ENCODE measurements at places on chromosomes 16 and 17.
A peak's percentile ranks its signal among the peaks of the same experiment; 100 is the strongest.

- no peak for DNase-seq
These were observed 805.0 kb upstream of the RBFOX1 start for GRCh38 chr16:6527646-6528045.

- DNase-seq = no peak
These were observed 6.9 kb downstream of the HIRIP3 start for GRCh38 chr16:29988346-29989075.

DNA sequence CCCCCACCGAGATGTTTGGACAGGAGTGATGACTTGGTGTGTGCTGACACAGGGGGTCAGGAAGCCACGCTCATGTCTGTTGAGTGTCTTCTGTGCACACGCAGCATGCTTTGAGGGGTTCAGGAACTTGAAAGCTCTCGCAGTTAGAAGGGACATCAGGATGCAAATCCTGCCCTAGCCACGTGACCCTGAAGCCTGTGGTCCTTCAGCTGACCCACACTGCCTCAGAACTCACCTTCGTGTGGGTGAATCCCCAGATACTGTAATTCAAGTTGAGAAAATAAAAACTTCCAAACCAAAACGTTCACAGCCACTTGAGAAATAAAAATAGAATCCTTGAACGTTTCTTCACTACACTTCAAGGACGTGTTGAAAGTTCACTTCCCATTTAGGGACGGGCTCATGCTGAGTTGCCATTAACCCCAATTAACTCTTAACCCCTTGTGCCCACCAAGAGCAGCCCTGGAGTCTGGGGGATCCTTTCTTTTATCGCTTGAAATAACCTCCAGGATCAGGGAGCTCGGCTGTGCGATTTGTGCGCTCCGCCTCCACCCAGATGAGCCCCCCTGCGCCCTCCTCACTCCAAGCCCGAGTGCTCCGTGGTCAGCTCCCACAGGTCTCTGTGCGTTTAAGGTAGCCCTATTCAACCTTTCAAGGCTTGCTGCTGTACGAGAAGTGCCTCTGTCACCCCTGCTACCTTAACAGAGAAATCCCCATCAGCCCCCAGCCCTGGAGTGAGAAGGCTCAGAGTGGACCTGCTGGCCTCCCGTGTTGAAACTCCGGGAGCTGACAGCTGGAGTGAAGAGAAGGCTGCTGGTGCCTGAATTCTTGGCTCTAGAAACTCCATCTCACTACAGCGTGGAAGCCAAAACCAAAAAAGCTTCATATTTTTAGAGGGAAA is 36.2 kb upstream of the NAT9 start:
- DNase-seq = no peak

DNA sequence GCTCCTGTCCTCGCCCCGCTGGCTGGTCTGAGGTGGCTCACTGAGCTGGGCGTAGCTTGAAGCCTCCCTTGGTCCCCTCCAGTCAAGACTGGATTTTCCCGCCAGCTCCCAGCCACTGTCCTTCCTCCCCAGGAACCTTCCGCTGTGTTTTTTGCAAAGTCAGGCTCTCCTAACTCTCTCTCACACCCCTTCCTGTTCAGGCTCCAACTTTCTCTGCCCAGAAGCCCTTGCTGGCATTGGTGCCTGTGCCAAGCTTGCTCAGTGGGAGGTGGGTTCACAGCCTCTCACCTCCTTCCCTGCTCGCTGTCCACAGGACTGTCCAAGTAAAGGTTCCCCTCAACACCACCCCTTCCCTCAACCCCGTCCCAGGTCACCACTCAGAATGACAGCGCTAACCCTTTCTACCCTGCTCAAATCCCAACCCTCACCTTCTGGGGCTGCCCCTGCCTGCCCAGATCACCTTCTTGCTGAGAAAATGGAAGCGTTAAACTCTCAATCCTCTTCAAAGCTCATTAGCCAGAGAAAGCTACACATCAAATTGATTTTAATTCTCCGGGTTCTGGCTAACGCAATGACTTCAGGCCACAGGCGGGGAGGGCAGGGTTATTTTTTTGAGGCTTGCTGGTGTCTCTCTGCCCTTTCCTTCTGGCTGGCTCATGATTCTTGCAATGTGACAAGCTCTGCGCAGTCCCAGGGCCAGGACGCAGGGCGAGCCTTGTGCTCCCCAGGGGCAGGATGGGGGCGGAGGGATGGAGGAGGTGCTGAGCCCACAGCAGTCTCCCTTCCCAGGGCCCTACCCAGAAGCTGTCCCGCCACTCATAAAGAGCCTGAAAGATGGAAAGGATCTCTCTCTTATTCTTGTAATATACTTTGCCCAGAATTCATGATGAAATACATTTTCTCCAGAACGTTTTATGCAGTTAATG is 357.2 kb upstream of the TNRC6C start:
- no peak for DNase-seq

GRCh38 chr17:64133546-64134215 is 3.7 kb upstream of the ERN1 start:
- peak; percentile 54 for DNase-seq

- DNase-seq = no peak
These were observed 7.7 kb upstream of the TMEM92 start for GRCh38 chr17:50266384-50267073.

- no peak for DNase-seq
These were observed 11.5 kb upstream of the BAHCC1 start for GRCh38 chr17:81383504-81384421.

DNA sequence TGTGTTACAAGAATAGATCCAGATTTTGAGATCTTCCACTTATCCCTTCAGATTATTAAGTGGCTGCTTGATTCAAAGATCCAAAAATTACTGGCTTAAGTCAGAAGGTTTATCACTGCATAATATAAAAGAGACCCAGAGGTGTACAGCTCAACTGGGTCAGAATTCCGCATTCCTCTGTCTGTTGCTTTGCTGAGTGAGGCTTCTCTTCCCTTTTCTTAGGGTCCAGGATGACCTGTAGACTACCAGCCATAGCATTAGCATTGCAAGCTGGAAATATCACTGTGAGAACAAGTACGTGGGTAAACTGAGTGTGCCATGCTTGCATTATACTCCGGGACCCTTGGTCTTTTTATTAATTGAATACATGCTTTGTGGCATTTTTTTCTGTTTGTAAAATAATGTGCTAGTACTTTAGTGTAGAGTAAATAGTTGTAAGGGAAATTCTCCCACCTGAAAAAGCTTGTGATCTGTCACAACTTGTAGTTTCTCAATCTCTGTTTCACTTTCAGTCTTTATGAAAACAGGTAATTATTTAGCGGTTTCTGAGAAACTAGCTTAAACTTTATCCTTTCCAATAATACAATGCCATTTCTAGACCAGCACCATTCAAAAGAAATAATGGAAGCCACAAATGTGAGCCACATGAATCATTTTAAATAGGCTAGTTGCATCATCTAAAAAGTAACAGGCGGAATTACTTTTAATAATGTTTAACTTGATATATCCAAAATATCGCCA is 61.6 kb downstream of the TNRC6C start:
- DNase-seq = no peak

DNA sequence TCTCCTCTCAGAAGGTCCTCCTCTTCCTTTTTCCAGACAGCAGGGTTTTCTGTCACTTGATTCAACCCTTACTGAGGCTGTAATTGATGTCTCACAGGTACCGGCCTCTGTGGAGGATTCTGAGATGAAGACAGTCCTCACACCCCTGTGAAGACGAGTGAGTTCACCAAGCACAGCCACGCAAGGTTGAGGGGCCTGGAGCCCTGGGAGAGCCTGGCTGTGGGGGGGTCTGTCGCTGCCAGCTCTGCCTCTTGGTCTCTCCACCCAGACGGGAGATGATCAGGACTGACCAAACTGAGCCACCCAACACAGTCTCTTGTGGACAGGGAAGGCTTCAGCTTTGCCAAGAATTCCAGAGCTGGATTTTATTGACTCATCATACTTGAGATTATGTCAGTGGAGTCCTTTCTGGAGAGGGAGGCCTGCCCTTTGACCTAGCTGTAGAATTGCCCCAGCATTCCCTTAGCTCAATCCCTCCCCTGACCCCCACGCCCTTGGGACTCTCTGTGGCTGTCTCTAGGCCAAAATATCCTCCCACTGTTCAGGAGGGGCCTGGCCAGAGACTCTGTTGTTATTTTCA is 51.1 kb upstream of the CRHR1 start:
- DNase-seq = no peak

DNA sequence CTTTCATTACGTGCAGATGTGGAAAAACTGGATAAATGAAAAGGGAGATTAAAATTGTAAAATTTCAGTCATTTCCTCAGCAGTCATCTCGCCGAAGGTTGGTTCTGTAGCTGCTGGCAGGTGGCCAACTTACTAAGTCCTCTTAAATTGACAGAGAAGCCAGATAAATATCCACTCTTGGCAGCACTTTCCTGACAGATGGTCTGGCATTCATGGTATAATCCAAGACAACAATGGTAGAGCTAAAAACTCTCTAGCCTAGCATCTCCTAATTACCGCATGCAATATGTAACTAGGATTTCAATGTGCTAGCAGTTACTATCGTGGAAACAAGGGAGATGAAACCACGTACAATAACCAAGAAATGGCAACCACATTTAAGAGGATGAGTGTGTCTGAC is 306.3 kb downstream of the CNTNAP4 start:
- DNase-seq = no peak

DNA sequence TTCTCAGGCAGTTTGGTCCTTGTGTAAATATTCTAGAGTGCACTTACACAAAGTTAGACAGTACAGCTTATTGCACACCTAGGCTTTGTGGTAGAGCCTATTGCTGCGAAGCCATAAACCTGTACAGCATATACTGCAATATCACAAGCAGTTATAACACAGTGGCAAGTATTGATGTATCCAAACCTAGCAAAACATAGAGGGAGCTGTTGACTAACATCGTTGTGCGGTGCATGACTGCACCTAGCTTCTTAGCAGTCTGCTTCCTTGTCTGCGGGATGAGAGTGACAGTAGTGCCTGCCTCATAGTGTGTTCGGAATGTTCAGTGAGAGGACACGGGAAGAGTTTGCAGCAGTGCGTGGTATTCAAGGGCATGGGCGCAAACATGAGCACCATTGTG is 78.9 kb downstream of the MPRIP start:
- no peak for DNase-seq

- no peak for DNase-seq
These were observed 9.9 kb downstream of the NDEL1 start for GRCh38 chr17:8445536-8445935.

- no peak for DNase-seq
These were observed 20.1 kb downstream of the ORC6 start for GRCh38 chr16:46709469-46710005.

DNA sequence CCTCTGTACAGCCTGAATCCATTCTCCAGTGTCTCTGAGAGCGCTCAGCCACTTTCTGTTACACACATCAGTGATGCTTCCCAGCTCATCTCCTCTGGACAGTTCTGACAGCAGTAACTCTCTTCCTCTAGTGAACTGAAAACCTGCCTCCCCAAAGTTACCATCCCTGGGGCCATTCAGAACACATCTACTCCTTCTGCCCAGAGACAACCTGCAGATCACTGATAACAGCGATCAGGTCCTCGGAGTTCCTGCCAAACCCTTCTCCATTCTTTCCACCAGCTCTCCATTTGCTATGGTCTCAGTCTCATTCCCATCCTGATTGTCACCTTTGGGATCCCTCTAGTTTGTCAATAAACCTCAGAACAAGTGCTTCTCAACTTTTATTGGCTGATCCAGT is 7.3 kb downstream of the ZZEF1 start:
- no peak for DNase-seq

DNA sequence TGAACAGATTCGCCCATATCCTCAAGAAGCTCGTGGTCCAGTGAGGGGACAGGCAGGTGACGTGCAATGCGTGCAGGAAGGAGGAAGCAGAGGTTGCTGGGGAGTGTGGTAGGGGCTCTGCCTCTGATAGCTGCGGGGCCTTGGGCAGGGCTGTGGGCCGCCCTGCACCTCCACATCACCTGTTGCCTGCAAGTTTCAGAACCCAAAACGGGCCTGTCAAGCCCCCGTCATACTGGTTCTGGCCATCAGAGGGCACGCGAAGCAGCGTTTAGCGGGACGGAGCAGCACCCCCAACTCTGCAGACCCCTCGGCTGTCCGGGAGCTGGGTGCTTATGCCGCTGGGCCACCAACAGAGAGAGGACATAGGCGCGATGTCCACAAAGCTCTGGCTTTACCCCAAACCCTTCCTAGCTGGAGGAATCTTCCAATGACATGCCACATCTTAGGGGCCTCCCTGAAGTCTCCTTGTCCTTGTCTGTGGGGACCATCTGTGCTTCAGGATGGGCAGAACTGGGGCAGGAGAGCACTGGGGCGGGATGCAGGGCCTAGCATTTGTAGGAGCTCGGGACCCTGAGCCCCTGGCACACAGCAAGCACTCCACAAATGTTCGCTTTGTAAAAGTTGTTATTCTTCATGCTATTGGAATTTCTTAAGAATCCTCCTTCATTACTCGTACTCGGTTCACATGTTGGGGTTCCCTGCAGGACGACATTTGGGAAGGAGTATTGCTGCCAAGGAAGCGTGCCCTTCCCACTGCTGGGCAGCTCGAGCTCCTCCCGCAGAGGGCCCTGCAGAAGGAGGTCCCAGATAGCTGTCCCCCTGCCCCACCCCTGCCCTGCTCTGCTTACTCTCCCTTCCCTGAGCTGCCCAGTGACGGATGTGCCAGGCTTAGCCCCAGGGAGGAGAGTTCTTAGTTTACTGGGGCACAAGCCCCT is 64.3 kb downstream of the CNGB1 start:
- DNase-seq = no peak

- DNase-seq = no peak
These were observed 1.2 kb downstream of the LAT start for GRCh38 chr16:28986046-28986445.

DNA sequence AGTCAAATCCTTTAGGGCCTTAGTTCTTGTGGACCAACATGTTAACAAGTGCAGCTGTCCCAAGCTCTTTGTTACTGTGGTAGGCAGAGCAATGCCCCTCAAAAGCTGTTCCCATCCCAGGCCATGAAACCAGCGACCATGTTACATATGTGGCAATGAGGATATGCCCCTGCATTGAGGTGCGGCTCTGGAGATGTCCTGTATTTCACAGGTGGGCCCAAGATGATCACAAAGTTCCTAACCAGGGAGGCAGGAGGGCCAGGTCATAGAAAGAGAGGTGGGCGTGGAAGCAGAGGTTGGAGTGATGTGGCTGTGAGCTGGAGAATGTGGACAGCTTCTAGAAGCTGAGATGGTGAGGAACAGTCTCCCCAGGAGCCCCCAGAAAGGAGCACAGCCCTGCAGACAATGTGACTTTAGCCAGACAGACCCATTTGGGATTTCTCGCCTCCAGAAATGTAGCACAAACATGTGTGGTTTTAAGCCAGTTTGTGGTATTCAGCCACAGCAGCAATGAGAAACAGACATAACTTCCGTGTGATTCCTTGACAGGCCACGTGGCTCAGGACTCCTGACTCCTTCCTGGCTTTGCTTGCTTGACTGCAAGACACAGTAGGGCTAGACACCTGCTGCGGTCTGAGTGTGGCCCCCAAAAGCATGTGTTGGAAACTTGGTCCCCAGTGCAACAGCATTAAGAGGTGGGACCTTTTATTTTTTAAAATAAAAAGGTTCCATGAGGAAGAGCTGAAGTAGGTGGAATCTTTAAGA is 778.3 kb downstream of the KCNJ18 start:
- DNase-seq = no peak

DNA sequence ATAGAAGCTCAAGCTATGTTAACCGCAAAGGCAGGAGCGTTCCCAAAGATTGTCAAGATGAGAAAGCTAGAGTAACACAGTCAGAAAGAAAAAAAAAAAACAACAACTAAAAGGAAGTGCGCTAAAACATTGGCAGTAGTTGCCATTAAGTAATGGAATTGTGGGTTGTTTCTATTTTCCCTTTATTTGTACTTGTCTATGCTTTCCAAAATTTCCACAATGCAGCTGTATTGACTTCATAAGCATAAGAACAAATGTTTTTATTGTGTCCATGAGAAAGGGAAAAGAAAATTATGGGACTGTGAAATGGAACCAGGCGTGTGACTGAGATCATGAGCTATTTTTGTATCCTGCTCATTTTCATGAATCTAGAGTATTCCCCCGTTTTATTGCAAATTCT is 153.4 kb downstream of the TMEM114 start:
- no peak for DNase-seq

- DNase-seq = no peak
These were observed 21.6 kb downstream of the SPNS2 start for GRCh38 chr17:4520060-4520893.

All from foreskin melanocyte (primary cell).